ENCODE measurements at places on chromosomes 3 and 15. TPM values are rescaled to one million over a fixed set of nuclear protein-coding genes. Genes with fewer than 3 reads are reported as not detected.

MAP6D1 gene
- total RNA-seq, result 2.1 TPM

UBAP1L gene
- total RNA-seq, result 6.3 TPM

MST1 gene
- total RNA-seq, result 7.6 TPM

DISP2 gene
- total RNA-seq, result 0.02 TPM

UPK1B gene
- not detected for total RNA-seq

SEMA6D gene
- not detected for total RNA-seq

RAB11A gene
- total RNA-seq, result 163 TPM

Data from activated CD4-positive, alpha-beta T cell treated with anti-CD3 and anti-CD28 coated beads, Interleukin-2, amount 10 ng/mL, durations not matched to agents 24 days and 14 days (primary cell).